Prostate gland (tissue), 2 donors: ENCODE measurements at places on chromosomes 7 and 10. TPM values are rescaled to one million over a fixed set of nuclear protein-coding genes. Genes with fewer than 3 reads are reported as not detected.

Gene HMX3
- total RNA-seq: not detected

Gene OGA
- 82.5 TPM for total RNA-seq

Gene UPK3BL1
- total RNA-seq: 63.2 TPM

Gene ZNF655
- total RNA-seq: 79.7 TPM

Gene HABP2
- total RNA-seq: not detected

Gene GPER1
- total RNA-seq: 7.4 TPM

Gene KEL
- total RNA-seq: 0.09 TPM

- no peak for DNase-seq
Observed at GRCh38 chr7:85292908-85293576, 106.2 kb upstream of the SEMA3D start.

DNA sequence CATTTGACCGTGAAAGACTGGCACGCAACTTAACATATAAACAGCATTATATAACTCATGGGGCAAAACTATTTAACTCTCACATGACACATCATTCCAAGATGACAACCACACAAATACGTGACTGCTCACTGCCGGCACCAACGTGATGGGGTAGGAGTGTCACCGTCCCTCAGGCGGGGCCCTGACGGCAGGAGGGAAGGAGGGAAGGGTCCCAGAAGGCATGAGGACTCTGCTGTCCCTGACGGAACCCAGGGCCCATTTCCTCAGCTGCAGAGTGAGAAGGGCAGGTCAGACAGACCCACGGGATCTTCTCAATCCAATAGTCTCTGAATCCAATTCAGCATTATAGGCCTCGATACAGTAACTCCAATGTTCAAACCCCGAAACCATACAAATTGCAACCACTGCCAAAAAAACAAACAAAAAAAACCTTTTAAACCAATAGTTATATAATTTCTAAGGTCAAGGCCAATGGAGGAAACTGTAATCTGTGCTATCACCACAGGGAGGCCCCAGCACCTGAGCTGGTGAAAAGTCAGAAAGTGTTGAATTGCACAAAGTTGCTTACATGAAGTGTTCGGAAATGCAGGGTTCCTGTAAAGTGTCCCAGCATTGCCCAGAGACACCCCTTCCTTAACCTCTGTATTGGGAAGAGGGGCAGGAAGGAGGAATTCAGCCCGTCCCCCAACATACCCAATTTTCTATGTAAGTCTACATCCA, 137.4 kb downstream of the TNS3 start:
- no peak for DNase-seq

- DNase-seq: no peak
Observed at GRCh38 chr10:105699504-105699903, 1058.4 kb downstream of the SORCS3 start.

DNA sequence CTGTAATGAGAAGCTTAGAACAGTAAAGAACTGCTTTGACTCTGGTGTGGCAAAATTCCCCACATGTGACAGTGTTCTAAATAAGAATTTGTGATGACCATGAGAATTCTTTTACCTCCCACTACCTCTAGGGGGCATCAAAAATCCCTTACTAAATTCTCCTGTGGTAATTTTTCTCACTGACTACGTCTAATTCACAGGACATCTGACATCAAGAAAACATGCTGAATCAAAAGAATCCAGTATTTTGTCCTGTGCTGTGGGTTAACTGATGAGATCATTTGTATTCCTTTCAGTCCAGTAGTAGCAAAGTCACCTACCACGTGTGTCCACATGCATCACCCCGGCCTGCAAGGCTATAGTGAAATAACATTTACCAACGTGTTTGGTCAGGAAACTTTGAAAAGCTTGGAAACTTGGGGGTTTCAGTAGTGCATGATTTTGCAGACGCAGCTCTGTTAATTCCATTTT, 103.8 kb downstream of the ATE1 start:
- DNase-seq: no peak

DNA sequence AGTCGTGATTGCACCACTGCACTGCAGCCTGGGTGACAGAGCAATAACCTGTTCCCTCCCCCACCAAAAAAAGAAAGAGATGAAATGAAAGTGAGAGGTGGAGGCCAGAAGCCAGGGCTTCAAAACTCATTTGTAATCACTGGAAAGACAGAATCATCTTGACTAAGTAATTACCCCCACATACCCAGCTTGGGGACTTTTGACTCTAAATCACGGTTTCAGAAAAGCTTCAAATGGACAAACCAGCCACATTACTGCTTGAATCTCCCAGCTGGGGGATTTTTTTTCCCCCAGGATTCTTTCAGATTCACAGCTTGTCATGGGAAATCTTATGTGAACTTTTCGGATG, 361.0 kb downstream of the FRMD4A start:
- DNase-seq: no peak

DNA sequence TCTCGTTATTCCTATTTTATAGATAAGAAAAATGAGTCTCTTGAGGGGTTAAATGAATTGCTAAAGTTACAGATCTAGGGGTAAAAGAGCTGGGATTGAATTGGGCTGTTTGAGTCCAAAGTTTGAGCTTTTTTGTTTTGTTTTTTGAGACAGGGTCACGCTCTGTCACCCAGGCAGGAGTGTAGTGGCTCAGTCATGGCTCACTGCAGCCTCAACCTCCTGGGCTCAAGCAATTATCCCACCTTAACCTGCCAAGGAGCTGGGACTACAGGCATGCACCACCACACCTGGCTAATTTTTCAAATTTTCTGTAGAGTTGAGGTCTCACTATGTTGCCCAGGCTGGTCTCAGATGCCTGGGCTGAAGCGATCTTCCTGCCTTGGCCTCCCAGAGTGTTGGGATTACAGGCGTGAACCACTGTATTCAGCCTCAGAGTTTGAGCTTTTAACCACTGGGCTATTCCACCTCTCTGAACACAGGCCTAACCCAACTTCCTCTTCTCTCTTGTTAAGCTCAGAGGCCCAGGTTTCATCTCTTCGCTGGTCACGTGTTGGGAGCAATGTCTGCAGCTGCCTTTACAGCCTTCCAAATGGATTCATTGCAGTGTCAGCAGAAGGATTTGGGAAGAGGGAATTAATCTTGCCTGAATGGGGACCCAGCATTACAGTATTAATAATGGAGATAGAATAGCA, 8.0 kb downstream of the SUFU start:
- DNase-seq: no peak

GRCh38 chr7:33781796-33782195, 123.5 kb upstream of the BMPER start:
- DNase-seq: no peak

- DNase-seq: no peak
Observed at GRCh38 chr10:9811601-9812000, 1206.1 kb upstream of the CELF2 start.

DNA sequence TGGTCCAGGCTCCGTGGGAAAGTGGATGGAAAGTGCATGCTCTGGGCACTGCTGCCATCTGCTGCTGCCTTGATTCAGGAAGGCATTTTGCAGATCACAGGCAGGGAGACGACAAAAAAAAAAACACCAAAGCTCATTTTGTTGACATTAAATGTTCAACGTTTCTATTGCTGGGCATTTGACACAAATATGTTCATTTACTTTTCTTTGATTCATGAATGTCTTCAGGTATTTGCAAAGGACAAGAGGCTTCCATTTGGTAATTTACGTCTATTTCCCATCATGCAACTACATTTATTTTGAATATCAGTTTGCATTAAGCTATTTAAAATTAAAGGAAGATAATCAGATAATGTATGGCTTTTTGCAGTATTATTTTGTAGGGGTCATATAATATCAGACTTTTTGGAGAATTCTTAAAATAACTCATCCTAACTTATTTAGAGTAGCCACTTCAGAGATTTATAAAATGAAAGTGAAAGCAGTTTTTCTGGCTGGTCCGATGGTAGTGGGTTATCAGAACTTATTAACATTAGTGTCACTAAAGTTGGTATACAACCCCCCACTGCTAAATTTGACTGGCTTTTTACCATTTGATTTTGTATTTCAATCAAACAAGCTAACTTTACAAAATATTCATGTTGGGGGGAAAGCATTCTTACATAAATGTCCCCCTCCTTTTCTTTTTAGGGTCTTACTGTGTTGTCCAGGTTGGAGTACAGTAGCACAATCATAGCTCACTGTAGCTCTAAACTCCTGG, 65.3 kb downstream of the PDIA4 start:
- peak; percentile 55 for DNase-seq

- peak; percentile 96 for DNase-seq
Observed at GRCh38 chr7:41955893-41956675, 253.2 kb upstream of the INHBA start.

DNA sequence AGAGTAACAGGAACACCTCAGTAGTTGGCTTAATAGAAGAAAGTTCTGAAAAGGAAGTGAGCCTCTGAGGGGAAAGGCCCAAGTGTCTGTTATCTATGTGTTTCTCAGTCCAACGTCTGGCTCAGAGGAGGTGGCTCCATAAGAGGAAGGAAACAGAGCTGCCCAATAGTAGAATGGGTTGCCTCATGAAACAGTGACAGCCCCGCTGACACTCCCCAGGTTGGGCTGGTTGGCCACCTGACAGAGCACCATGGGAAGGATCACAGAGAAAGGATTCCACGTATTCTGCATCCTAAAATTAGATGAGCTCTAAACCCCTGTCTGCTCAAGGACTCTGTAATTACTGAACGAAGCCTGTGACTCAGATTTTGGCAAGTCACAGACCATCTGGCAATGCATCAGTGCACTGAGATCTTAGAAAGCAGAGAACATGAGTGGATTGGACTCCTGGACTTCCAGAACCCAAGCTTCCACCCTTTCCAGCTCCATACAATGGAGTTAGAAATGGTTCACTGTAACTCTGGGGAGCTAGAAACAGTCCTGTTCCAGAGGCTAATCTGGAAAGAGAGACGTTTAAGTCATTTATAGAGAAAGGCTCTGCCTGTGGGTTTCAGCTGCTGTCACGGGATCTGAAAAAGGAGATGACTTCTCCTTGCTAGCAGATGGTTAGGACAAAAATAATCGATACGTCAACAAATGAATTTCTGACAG, 2.9 kb downstream of the PKD2L1 start:
- no peak for DNase-seq

DNA sequence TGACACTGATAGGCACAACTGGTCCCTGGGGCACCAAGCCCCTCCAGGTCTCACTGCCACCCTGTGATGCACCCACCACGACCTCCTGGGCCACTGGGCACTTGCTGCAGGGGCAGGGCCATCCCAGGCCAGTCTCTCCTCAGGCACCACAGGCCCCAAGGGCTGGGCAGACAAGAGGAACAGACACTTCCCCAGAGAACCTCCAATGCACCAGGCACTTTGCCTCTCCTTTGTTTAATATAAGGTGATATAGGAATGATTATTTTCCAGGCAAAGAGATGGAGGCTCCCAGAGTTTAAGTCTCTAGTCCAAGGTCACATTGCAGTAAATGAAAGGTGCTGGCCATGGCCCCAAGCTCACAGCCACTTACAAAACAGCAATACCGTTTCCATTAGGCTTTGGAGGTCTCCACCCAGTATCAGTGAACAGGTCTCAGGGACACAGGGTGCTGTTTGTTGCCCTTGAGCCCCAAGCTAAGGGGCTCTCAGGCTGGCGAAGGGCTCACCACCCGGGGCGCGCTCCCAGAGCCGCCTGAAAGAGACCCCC, 4.5 kb downstream of the DEPP1 start:
- DNase-seq: no peak

DNA sequence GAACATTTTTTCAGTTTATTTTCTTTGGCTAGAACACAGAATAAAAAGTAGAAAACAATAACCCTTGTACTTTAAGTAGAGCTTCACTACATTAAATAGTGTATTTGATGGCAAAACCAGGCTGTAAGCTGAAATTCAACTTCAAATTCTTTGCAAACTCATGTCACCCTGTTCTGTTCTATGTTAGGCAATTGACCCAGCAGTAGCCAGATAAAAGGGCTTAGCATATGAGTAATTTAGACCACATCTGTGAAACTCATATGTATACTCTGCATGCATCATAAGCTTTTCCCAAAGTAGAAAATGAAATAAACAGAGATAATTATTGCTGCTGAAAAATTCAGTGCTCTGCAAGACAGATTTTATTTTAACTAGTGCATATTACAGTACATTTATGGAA, 150.2 kb downstream of the GNAI1 start:
- no peak for DNase-seq

GRCh38 chr10:114340816-114341215, 63.5 kb downstream of the AFAP1L2 start:
- no peak for DNase-seq

- no peak for DNase-seq
Observed at GRCh38 chr10:91838199-91838598, 40.0 kb downstream of the TNKS2 start.

GRCh38 chr10:103102195-103102594, 90.9 kb downstream of the NT5C2 start:
- no peak for DNase-seq

DNA sequence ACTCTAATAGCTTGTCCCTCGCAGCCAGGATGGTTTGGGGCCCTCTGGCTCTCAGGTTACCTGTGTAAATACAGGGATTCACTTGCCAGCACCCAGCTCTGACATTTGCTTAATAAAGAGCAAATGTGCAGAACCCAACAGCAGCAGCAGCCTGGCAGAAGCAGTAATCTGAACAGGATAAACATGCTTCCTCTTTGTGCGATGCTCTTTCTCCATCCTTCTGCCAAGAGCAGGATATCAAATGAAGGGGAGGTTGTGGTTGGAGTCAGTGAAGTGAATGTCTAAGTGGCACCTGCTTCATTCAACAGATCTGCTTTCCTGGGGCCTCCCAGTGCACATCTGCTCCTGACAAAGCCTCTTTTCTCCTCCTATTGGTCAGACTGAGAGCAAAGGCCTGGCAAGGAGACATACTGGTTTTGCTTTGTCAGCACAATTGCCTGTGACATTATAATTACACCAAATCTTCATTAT, 130.3 kb downstream of the NRF1 start:
- DNase-seq: peak; percentile 33

DNA sequence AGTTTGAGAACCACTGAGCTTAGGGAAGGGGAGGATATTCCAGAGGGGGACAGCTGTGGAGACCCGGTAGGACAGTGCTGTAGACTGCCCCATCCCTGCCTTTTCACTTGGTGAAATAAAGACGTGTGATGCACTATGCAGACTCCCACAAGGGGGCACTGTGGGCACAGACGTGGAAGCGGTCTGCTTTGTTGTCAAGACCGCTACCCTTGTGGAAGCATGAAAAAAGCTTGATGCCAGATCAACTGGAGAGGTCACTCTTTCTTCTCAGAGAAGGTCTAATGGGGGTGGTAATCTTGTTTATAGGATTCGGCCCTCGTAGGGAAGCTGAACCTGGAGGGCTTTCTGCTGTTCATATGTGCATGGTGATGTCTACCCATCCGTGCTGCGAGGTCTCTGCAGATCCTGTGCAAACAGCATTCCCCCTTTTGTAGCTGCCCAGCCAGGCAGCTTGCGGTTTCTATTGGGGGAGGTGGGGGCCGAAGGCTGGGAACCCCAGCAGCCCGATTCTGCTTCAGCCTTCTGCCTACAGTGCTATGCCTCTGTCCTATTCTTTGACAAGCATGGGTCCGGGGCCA, 13.7 kb downstream of the RPS24 start:
- peak; percentile 85 for DNase-seq

DNA sequence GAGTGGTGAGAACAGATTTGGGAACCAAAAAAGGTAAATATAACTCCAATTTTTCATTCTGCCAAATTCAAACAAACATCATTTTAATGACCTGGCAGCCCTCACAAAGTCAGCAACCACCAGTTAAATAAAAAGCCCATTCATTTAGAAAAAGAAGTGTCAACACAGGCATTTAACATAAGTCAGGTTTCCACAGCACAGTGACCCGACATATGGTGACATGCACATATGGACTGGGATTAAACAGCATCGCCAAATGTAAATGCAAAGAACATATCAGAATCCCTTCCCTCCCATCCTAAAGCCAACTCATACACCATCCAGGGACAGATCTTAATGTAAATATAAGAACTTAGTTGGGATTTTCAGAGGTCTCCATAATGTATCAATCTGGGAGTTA, 293.2 kb downstream of the FGFR2 start:
- DNase-seq: no peak
